ENCODE measurements at places on chromosomes 7 and 10.

- no peak for DNase-seq
Observed at GRCh38 chr7:155285833-155286232, 11.8 kb upstream of the INSIG1 start.

DNA sequence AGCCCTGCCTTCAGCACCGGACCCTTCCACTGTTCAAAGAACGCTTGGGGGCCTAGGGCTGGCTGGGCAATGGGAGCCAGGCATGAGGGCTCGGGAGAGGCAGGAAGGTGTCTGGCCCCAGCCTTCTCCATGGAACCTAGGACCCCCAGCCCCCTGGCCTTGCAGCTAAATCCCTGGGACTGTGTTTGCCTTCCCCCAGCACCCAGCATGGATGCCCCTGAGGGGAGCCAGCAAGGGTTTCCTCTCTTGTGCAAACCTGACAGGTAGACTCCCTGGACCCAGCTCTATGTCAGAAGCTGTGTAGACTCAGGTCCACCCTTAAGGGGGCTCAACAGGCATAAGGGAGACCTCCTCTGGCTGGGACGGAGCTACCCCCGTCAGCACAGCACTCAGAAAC lies 288.0 kb downstream of the GRID1 start:
- no peak for DNase-seq

DNA sequence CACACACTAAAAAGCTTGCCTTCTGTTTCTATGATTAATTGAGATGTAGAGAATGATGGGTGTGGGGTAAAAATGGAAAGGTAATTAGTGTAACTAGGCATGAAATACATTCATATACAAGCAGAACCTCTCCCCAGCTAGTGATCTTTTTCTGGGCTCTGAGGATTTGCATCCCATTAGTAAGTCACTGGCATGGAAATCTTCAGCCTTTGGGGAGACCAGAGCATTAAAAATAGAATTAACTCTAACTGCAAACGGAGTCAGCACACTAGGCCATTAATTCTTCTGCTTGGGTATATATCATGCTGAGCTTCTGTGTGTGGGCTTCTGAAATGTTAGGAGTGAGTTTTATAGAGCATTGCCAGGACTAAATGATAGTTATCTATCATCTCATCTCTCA lies 128.9 kb downstream of the HDAC9 start:
- DNase-seq: no peak

GRCh38 chr10:91813251-91813650 lies 15.0 kb downstream of the TNKS2 start:
- DNase-seq: no peak

- DNase-seq: no peak
Observed at GRCh38 chr10:25989951-25990350, 55.9 kb downstream of the MYO3A start.

- DNase-seq: no peak
Observed at GRCh38 chr10:79146611-79147130, 77.9 kb downstream of the ZMIZ1 start.

- no peak for DNase-seq
Observed at GRCh38 chr10:1416456-1417037, 320.8 kb downstream of the ADARB2 start.

- DNase-seq: peak; percentile 12
Observed at GRCh38 chr10:43671659-43672531, 23.2 kb upstream of the ZNF32 start.

DNA sequence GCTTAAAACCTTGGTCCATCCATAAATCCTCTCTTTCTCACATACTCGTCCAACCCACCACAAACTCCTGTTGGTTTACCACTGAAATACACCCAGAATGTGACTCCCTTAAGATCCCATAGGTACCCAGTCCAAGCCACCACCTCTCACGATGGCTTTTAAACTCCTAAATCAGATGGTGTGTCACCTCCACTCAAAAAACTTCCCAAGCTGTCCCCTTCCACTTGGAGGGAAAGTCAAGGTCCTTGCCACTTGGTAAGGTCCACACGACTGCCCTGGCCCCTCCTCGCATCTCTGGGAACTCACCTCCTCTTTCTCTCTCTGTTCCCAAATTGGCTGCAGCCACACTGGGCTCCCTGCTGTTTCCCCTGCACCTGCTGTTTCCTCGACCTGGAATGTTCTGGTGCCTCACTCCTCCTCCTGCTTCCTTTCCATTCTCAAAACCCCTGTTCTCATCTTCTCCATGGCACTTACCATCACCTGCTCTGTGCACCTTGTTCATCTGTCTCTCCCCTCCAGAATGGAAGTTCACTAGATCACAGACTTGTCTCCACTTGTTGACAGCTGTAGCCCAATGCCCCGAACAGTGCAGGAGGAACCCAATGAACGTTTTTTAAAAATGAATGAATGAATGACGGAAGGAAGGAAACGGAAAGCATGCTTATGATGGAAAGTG lies 23.0 kb downstream of the ZFAND2A start:
- no peak for DNase-seq

GRCh38 chr10:115654961-115655360 lies 561.8 kb downstream of the ATRNL1 start:
- DNase-seq: no peak

All from stimulated activated CD4-positive, alpha-beta T cell treated with anti-CD3 and anti-CD28 coated beads, Interleukin-4, amount 100 ng/mL, for 48 hours (primary cell).